ENCODE measurements at places on chromosomes 6 and 20. TPM values are rescaled to one million over a fixed set of nuclear protein-coding genes. Genes with fewer than 3 reads are reported as not detected.

- DNase-seq: no peak
These were observed 415.6 kb upstream of the BTBD3 start for GRCh38 chr20:11502061-11502460.

TNF gene
- 53.4 TPM for total RNA-seq

GRCh38 chr6:154112181-154112809, 73.3 kb downstream of the OPRM1 start:
- no peak for DNase-seq

MICAL1 gene
- total RNA-seq: 50.5 TPM

BMP5 gene
- not detected for total RNA-seq

DNA sequence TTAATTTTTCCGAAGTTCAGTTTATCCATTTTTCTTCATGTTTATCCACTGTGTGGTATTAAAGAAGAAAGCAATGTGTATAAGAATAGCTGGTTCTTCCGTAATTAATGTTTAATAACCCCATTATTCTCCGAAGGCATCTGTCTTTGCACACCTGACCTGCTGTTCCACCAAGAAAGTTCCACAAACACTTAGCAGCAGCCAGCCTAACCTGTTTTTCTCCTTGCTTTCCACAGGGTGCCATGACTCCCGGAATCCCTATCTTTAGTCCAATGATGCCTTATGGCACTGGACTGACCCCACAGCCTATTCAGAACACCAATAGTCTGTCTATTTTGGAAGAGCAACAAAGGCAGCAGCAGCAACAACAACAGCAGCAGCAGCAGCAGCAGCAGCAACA, 7.4 kb downstream of the TBP start:
- DNase-seq: no peak

GRCh38 chr20:41276317-41276751, 41.2 kb downstream of the ZHX3 start:
- no peak for DNase-seq

PAQR8 gene
- 25.7 TPM for total RNA-seq

DNA sequence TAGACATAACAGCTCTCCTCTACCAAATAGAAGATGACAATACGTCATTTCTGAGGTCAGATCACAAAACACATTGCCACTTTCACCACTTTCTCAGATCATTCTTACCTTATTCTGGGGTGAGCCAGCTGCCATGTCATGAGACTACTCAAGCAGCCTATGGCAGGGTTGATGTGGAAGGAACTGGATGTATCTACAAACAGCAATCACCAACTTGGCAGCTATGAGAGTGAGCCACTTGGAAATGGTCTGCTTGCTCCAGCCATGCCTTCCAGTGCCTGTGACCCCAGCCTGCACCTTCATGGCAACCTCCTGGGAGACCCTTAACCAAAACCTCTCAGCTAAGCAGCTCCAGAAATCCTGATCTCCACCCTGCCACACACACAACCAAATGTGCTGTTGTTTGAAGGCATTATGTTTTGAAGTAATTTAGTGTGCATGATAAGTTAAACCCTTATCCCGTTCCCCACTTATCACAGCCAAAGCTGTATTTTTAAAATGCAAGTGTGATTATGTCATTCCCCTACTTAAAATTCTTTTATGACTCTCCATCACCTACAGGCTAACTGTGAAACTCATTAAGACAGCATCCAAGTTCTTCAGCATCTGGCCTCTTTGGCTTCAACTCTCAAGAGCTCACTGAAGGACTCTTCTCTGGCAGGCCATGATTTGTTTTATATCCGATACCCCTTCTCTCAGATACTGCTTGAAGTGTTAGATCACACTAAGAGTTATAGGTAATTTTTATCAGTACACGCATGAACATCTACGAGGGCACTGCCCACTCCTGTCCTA, 150.6 kb downstream of the LY86 start:
- no peak for DNase-seq

GRCh38 chr6:55678330-55679224, 99.6 kb upstream of the HMGCLL1 start:
- DNase-seq: no peak

DNA sequence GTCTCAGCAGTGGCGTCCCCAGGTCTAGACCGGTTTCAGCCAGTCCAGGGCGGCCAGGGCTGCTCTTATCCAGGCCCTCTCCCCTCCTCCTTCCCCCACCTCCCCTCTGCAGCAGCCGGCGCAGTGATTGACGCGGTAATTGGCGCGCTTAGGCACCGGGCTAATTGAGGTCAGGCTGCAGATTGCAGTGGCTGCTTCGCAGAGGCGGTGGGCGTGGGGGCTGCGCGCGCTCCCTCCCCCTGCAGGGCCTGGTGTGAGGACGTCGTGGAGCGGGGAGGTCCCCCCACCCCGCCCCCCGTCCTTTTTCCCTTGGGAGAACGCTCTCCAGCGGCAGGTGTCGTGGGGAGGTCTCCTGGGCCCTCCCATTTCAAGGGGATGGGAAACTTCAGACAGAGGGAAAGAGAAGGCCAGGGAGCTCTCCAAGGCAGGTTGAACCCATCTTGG, 70.4 kb upstream of the BLCAP start:
- DNase-seq: no peak

DNA sequence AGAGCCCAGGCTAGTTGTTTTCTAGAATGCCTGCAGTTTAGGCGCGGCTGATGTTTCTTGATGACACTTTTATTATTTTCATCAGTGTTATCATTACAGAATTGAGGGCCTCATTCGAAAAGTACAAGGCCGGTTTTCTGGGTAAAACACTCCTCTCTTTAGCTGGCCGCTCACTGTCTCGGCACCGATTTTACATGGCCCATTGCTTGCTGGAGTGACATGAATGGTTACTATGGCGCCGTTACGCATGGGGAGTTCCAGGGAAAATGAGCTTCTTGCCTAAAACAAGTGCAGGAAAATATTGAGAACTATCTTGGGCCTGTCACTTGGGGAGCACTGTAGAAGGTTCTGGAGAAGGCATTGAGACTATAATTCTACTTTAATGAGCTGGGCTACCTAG, 317.8 kb downstream of the CDH4 start:
- DNase-seq: no peak

RIMS4 gene
- total RNA-seq: not detected

DEFB132 gene
- total RNA-seq: not detected

- DNase-seq: no peak
These were observed 17.3 kb downstream of the STX7 start for GRCh38 chr6:132495604-132496079.

LCA5 gene
- total RNA-seq: not detected

- DNase-seq: no peak
These were observed 191.6 kb upstream of the EXOC2 start for GRCh38 chr6:884570-884969.

GRCh38 chr20:49590163-49591017, 22.5 kb upstream of the PTGIS start:
- DNase-seq: no peak

GRCh38 chr6:26493258-26493657, 6.8 kb upstream of the BTN1A1 start:
- DNase-seq: no peak

Measured in activated CD8-positive, alpha-beta T cell treated with anti-CD3 and anti-CD28 coated beads, Interleukin-2, amount 10 ng/mL, durations not matched to agents 7 days and 5 days (primary cell).